Thymus (tissue), 14 donors: ENCODE measurements at places on chromosomes 3 and 15.

- no peak for DNase-seq
Measured at GRCh38 chr3:182969277-182969676, 11.1 kb downstream of the DCUN1D1 start.

- DNase-seq: no peak
Measured at GRCh38 chr15:41940441-41940857, 31.9 kb downstream of the EHD4 start.

DNA sequence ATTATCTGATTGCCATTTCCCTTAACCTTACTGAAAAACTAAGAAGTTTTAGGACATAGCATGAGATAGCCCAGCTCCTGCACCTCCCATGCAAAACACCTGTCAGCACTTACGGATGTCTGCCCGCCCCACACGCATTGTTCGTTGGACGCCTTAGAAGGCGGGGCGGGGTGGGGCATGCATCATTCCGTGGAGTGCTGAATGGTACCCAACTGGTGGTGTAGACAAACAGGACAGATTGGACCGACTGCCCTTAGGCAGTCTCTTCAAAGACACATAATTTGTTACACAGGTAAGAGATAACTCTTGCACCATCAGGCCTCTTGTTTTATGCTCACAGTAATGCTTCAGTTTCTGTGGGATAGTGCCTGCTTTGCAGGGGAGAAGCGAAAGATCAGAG lies 93.8 kb downstream of the SMAD6 start:
- no peak for DNase-seq

GRCh38 chr3:3826521-3826920 lies 27.3 kb downstream of the LRRN1 start:
- no peak for DNase-seq

- no peak for DNase-seq
Measured at GRCh38 chr3:119205209-119205608, 31.8 kb downstream of the UPK1B start.

DNA sequence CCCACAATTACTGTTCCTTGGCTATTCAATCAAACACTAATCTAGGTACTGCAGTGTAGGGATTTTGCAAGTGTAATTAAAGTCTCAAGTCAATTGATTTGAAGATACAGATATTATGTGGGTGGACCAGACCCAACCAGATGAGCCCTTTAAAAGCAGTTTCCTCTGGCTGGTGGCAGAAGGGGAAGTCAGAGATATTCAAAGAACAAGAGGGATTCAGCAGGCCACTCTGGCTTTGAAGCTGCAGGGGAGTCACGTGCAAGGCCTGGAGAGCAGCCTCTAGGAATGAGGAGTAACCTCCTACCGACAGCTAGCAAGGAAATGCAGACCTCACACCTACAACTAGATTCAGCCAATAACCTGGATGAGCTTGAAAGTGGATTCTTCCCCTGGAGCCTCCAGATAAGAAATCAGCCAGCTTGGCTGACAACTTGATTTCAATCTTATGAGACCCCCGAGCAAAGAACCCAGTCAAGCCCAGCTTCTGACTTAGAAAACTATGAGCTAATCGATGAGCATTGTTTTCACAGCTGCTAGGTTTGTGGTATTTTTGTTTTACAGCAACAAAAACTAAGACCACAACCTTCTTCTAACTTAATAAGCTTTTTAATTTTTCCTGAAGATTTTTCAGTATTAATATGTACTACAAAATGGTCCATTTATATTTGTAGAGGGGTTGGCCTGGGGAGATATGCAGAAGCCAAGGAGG lies 13.4 kb downstream of the HACD2 start:
- no peak for DNase-seq

GRCh38 chr15:63599401-63600000 lies 2.3 kb downstream of the FBXL22 start:
- no peak for DNase-seq

GRCh38 chr15:29259233-29259632 lies 10.4 kb downstream of the NSMCE3 start:
- DNase-seq: no peak

DNA sequence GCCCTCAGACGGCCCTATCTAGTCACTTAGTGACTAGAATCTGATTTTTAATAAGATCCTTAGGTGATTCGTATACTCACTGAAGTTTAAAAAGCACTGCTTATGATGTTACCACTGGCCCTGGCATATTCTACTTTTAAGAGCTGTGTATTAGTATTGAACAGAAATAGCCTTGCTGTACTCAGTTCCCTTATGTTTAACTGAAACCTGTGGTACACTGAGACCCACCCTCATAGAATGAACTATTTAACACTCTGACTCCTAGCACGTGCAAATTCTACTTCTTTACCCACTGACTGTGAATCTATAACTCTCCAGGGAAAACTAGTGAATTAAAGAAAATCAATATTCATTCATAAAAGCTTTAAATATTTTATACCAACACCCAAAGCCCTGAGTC lies 108.9 kb downstream of the CCNL1 start:
- DNase-seq: no peak

DNA sequence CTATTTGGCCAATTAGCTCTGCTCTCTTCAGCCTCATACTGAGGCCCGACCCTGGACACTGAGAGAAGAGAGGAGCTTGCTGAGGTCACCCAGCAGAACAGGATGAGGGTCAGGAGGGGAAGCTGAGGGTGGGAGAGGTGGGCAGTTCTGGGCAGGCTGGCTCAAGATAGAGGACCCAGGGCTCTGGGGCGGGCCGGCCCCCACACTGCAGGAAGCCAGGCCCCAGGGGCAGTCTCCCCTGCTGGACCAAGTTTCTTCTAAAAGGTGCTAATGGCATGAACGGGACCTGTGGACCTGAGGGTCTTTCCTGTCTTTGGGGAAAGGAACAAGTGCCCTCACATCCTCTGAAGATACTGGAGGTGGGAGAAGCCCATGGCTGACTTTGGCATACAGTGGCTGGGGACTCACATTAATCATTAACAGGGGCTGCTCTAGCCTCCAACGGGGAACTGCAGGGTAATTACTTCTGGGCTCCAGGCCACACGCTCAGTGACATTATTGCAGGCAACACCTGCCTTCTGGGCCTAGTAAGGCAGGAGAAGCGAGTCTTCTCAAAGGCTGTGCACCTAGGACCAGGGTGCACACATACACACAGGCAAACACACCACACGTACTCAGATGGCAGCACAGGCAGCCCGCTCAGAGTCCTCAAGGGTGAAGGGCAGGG lies 10.6 kb downstream of the HCN4 start:
- no peak for DNase-seq

DNA sequence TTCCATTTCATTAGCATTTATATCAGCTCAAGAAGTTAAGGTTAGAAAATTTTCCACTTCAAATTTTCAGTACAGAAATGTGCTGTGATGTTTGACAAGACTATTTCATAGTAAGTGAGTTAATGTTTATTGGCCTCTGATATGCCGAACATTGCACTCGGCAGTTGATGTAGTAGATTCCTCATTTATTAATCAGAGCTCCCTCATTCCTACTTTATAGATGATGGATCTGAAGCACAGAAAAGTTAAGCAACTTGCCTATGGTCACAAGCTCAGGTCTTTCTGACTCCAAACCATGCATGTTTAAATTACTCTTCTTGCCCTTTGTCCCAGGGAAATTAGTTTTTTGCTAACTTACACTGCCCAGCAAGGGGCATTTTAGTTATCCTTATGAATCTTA lies 92.0 kb downstream of the ATG7 start:
- DNase-seq: no peak

- no peak for DNase-seq
Measured at GRCh38 chr15:61831505-61831921, 228.7 kb downstream of the VPS13C start.

DNA sequence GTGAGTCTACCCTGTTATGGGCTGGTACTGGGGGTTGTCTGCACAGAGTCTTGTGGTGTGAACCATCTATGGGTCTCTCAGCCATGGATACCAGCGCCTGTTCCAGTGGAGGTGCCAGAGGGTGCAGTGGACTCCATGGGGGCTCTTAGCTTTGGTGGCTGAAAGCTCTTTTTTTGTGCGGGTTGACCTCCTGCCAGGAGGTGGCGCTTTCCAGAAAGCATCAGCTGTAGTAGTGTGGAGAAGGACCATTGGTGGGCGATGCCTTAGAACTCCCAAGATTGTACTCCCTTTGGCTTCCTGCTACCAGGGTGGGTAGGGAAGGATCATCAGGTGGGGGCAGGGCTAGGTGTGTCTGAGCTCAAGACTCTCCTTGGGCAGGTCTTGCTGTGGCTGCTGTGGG lies 602.6 kb downstream of the RSL24D1 start:
- DNase-seq: no peak

GRCh38 chr3:98778852-98779413 lies 15.8 kb downstream of the ST3GAL6 start:
- DNase-seq: no peak

- no peak for DNase-seq
Measured at GRCh38 chr3:41974223-41974622, 12.3 kb upstream of the ULK4 start.

DNA sequence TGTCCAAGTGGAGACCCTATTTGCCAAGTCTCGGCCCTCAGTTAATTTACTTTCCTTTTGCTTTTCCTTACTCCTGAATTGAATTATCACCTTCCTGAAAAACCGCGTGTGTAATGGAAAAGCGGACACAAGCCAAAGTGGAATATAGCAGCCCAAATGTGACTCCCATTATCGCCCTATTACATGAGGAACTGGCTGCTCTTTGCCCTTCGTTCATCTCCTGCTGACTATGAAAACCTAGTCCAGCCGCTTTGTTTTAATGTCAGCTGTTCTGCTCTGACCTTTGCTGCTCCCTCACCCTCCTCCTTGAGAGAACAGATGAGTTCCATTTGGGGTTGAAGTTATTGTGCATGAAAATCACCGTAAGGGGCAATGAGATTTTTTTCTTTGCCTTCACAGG lies 632.7 kb upstream of the SUCLG2 start:
- DNase-seq: no peak

DNA sequence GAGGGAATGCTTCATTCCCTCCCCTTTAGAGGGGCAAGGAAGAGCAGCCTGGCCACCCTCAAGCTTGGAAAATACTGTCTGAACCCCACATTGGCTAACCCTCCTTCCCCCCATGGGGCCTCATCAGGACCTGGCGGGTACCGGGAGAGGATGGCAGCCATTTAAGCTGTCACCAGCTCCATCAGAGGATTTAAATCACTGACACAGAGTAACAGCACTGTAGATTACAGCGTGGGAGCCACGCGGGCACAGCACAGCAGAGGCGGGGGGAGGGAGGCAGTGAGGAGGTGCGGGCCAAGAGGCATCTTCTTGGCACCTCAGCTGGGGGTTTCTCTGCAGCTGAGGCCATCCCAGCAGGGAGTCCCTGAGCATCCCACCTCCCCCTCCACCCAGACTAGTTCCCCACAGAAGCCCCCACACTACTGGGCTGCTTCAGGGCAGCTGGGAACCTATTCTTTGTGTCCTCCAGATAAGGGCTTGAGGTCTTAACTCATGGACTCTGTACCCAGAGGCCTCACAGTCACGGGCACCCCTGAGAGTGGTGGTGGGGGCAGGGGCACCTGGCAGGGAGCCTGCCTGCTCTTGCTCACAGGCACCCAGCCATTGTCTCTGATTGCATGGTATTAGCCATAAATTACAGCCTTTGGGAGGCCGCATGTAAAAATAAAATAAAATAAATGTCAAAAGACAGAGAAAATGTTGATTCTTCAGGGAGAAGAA lies 21.9 kb upstream of the CACNA2D2 start:
- DNase-seq: no peak

GRCh38 chr3:111859061-111859973 lies at the start of gene PHLDB2:
Gene PHLDB2 (plus strand): TSS chr3:111859265. CDS start chr3:111884078, 24,813 bp downstream.
- DNase-seq: peak; percentile 37

DNA sequence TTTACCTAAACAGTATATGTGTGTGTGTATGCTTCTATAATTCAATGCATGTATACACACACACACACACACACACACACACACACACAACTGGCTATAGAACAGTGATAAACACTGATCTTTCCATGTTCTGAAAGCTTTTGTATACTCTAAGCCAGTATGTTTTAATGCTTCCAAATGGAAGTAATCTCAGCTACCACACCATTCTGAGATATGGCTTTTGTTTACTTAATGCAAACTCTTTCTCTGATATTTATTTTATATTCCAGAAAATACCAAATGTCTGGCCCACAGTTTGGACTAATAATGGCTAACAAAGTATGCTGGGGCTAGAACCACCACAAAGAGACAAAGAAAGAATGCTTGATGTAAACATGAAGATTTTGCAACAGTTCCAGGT lies 199.4 kb upstream of the ARHGEF26 start:
- DNase-seq: no peak

DNA sequence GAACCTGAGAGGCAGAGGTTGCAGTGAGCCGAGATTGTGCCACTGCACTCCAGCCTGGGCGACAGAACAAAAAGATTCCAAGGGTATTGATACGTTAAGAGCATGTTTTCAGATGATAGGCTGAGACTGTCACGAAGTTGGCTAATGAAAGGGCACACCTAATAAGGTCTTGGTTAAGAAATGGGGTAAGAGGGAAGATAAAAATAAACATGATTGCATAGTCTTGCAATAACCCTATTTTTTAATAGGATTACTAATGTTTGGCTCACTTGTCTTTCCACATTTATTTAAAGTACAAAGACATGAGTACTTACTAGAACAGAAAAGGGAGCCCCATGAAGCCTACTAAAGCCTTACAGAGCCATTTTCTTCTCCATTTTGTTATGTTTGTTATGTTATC lies 109.0 kb downstream of the FRMD4B start:
- DNase-seq: no peak

GRCh38 chr3:114567771-114568170 lies 273.9 kb downstream of the TIGIT start:
- DNase-seq: no peak

- no peak for DNase-seq
Measured at GRCh38 chr3:112639455-112640225, 1.3 kb downstream of the CCDC80 start.

GRCh38 chr3:126394179-126394976 lies at the start of gene CFAP100:
Gene CFAP100 (plus strand): TSS chr3:126394909. CDS start chr3:126396001, 1,092 bp downstream.
- DNase-seq: no peak

- no peak for DNase-seq
Measured at GRCh38 chr15:80562033-80562432, 133.1 kb upstream of the ABHD17C start.

- no peak for DNase-seq
Measured at GRCh38 chr15:92843814-92844213, 56.3 kb upstream of the CHD2 start.

- DNase-seq: peak; percentile 89
Measured at GRCh38 chr3:141460097-141460704, 26.6 kb upstream of the RASA2 start.

DNA sequence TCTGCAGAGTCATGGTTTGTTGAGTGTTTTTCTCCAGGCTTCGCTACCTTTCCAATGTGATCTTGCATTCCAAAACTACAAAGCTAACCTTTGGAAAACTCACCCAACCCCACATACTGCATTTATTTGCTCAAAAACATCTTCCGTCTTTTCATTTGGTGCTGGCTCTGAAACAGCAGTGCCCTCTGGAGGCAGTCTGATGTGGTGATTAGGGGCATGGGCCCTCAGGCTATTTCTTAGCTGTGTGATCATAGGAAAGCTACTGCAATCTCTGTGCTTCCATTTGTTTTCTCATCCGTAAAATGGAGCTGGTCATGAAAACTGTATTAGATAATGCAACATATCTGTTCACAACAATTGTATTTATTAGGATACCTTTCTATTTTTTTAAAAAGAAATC lies 47.0 kb downstream of the MTHFS start:
- DNase-seq: no peak
